ENCODE measurements at places on chromosomes 5 and 9.

DNA sequence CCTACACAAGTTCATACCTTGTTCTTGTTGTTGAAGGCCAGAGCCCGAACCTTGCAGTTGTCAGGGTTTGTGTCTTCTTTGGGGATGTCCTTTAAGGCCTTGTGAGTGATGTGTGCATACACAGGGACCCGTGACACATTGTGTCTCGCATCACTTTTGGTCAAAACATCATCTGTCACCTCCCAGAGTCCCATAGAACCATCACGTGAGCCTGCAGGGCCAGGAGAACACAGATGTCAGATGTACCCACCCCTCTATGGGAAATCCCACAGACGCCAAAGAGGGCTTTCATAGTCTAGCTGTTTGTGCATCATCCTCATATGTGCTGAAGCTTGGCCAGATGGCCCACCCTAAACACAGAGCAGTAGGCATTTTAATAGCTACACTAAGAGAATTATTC is 28.2 kb downstream of the DCAF12 start:
- no peak for DNase-seq

GRCh38 chr9:124017929-124018729 is 6.6 kb downstream of the LHX2 start:
- no peak for DNase-seq

GRCh38 chr5:61919920-61920319 is 386.1 kb upstream of the KIF2A start:
- DNase-seq, result no peak

GRCh38 chr5:66538531-66538930 is 57.7 kb upstream of the MAST4 start:
- no peak for DNase-seq

- no peak for DNase-seq
Observed at GRCh38 chr9:17521100-17521855, 57.6 kb upstream of the SH3GL2 start.

GRCh38 chr5:180595046-180595379 is 3.7 kb upstream of the SCGB3A1 start:
- no peak for DNase-seq

DNA sequence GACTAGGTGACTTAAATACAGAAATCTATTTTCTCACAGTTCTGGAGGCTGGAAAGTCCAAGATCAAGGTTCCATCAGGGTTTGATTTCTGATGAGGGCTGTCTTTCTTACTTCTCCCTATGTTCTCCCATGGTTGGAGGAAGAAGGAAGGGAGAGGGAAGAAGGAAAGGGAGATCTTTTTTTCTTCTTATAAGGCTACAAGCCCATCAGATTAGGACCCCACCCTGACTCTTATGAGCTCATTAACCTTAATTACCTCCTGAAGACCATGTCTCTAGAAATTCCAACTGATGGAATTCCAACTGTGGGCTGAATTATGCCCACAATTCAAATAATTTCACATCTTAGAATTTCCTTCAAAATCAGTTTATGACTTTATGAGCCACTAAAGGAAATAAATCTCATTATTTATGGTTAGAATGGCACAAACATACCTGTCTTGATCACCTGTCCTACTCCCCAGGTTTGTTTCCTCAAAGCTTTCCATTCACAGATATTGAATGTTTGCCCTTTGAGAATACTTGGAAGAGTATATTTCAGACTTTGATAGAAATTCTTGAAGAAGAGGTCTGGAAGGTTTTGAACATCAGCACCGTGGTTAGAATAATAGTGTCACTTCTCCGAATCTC is 7.6 kb downstream of the PPWD1 start:
- no peak for DNase-seq
